ENCODE measurements at places on chromosomes 13 and 19.

DNA sequence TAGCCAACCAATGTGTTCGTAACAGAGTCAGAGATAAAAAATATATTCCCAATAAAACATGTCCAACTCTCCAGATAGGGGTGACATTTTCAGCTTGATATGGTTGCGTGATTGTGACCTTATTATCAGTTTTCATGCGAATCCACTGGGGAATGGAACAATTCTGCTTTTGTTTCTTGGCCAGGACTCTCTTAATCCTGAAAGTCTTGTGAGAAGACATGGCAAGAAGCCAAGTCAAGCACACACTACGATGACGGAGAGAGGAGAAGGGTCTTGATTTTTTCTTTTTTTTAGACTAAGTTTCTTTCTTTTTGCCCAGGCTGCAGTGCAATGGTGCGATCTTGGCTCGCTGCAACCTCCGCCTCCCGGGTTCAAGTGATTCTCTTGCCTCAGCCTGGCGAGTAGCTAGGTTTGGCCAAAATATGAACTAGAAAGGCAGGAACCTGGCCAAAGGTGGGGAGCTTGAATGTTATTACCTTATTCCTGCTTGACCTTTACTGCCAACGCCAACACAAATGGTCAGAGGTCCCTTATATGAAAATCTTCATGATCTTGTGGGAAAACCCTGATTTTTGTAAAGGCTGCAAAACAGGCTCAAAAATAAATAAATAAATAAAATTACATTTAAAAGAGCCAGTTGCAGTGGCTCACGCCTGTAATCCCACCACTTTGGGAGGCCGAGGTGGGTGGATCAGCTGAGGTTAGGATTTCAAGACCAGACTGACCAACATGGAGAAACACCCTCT lies 14.5 kb downstream of the ZNF816 start:
- DNase-seq, result no peak

GRCh38 chr13:30440910-30441703 lies 18.8 kb downstream of the UBE2L5 start:
- DNase-seq, result no peak

DNA sequence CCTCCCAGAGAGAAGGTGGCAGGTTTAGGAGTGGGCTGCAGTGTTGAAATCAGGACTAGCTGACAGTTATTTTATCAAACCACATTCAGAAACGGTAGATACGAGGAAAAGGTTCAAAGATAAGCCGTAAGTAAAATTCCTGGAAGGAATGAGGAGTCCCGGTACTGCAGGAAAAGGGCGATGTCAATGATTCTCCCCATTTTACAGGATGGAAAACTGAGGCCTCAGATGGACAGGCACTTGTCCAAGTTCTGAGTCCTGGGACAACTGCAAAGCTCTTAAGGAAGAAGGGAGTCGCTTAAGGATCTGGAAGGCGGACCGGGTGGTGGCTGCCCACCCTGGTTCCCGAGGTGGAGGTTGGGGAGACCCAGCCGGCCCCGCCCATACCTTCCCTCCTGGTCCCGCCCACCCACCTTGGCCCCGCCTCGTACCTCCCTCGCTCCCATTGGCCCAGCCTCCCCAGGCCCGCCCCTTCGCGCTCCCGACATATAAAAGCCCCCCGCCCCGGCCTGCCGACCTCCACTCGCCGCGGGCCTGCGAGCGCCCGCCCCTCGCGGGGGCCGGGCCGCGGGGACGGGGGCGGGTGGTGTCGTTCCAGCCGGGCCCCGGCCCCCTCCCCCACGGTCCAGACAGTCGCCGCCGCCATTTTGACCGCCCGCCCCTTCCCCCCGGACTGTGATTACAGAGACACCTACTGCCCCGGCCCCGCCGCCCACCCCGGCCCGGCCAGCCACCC lies 603 bp downstream of the RFX1 start:
- peak; percentile 85 for DNase-seq

DNA sequence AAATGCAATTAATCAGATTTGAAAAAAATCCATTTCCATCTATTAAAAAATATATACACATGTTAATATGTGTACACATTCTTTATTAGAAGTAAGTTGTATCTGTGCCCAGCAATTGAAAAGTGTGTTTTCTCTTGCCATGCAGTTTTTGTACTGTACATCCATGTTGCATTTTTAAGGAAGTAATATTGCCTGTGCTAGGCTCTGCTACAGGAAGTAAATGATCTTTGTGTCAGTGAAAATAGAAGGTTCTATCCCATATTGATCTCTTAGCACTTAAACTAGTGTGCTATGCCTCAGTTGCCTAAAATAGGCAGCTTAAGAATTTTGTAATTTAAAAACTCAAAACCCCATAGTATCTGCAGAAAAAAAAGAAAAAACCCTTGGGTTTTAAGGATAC lies 122.5 kb downstream of the CDK8 start:
- no peak for DNase-seq

GRCh38 chr13:71577127-71577526 lies 289.9 kb downstream of the DACH1 start:
- DNase-seq, result no peak

- DNase-seq, result no peak
These were observed 4.9 kb downstream of the TSSK6 start for GRCh38 chr19:19510432-19510831.

DNA sequence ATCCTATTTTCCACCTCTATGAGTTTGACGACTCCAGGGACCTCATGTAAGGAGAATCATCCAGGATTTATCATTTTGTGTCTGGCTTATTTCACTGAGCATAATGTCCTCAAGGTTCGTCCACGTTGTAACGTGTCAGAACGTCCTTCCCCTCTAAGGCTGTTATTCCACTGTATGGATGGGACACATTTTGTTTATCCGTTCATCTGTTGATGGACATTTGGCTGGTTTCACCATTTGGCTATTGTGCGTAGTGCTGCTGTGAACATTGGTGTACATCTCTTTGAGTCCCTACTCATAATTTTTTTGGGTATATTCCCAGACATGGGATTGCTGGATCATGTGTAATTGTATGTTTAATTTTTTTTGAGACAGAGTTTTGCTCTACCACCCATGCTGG lies 21.5 kb downstream of the CRTC1 start:
- no peak for DNase-seq

- no peak for DNase-seq
These were observed 74.2 kb upstream of the RFC3 start for GRCh38 chr13:33743438-33744368.

DNA sequence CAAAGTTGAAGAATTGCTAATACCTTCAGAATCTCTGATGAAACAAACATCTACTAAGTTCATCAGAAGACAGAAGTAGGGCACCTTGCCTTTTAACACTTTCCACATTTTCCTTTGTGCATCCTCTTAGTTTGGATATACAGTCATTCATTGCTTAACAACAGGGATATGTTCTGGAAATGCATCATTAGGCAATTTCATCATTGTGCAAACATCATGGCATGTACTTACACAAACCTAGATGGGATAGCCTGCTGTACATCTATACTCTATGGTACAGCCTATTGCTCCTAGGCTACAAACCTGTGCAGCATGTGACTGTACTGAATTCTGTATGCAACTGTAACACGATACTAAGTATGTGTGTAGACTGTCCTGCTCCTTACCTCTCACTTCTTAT lies 169.8 kb downstream of the SUCLA2 start:
- DNase-seq, result no peak

- no peak for DNase-seq
These were observed 427.2 kb downstream of the GPC6 start for GRCh38 chr13:93653776-93654175.

GRCh38 chr13:23563085-23563845 lies 6.9 kb upstream of the TNFRSF19 start:
- no peak for DNase-seq

- peak; percentile 26 for DNase-seq
These were observed 1.1 kb downstream of the ARHGAP35 start for GRCh38 chr19:46861691-46862502.

GRCh38 chr13:98842070-98842469 lies 89.6 kb upstream of the SLC15A1 start:
- DNase-seq, result no peak

DNA sequence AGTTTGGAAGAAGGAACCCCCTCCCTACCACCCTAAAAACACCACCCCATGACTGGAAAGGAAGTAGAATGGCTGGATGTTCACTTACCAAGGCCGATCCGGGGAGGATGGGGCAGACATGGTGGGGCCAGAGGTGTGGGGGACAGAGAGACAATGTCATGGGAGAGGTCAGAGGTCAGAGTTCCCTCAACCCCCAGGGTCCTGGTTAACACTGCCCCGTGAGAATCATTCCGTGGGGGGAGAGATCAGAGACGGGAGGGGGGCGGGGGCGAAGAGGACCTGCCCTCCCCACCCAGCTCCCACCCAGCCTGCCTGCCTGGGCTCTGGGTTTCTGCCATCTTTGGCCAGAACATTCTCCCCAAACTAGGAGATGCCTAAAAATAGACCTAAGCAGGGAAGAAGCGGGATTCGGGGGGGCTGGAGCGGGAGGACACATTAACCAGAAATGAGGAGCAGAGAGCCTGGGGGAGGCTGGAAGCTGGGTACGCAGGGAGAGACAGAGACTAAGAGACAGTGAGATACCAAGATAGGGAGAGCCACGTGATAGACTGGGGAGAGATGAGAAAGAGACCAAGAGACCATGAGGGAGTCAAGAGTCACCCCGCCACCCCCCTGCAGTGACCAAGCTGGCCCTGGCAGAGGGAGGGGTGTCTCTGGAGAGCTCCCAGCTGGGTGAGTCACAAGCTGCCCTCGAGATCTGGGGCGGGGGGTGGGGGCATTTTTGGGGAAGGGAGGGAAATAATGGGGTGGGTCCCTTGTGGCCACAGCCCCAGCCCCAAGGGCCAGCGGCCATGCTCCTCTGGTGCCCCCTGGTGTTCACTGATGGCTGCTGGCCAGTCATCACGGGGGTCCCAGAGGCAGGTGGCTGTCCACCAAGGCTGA lies 6.1 kb upstream of the KANK2 start:
- peak; percentile 91 for DNase-seq

- peak; percentile 45 for DNase-seq
These were observed 664 bp downstream of the ICAM5 start for GRCh38 chr19:10290357-10290875.

DNA sequence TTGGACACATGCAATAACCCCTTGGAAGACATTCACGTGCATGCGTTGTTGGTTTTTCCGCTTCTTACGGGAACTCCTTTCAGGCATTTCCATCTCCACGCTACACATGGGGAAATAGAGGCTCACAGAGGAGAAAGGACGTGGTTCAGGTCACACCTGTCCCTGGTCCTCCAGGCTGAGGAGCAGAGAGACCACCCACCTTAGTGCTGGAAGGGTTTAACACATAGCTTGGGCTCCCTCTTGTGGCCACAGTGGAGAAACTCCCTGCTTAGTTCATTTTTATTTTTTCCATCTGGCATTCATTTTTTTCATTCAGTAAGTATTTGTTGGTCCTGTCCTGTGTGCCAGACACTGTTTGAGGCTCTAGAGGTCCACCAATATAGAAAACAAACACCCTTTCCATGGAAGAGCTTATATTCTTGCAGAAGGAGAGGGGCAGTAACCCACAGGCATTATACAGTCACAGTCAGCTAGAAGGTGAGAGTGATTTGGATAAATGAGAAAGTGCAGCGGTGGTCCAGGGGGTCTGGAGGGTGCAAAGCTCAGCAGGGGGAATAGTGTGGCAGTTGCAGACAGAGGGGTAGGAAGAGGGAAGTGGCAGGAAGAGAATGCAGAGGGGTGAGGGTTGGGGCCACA lies 24.2 kb upstream of the TTYH1 start:
- peak; percentile 47 for DNase-seq

DNA sequence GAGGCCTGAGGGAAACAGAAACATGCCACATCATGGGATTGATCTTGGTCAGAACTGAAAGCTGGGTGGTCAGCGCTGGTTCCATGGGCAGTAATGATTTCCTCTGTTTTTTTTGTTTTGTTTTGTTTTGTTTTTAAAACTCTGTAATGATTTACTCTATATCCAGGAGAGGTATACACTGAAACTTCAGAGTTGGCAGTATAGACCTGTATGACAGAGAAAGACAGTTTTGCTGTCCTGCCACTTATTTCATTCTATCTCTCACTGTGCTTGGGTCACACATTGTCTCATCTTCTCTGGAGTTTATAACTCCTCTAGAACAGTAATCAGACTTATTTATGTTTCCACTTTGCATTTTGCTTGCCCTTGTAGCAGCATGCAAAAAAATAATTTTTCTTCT lies 105.1 kb upstream of the SLITRK1 start:
- no peak for DNase-seq

- peak; percentile 53 for DNase-seq
These were observed 10.3 kb upstream of the FUT5 start for GRCh38 chr19:5880604-5881078.

DNA sequence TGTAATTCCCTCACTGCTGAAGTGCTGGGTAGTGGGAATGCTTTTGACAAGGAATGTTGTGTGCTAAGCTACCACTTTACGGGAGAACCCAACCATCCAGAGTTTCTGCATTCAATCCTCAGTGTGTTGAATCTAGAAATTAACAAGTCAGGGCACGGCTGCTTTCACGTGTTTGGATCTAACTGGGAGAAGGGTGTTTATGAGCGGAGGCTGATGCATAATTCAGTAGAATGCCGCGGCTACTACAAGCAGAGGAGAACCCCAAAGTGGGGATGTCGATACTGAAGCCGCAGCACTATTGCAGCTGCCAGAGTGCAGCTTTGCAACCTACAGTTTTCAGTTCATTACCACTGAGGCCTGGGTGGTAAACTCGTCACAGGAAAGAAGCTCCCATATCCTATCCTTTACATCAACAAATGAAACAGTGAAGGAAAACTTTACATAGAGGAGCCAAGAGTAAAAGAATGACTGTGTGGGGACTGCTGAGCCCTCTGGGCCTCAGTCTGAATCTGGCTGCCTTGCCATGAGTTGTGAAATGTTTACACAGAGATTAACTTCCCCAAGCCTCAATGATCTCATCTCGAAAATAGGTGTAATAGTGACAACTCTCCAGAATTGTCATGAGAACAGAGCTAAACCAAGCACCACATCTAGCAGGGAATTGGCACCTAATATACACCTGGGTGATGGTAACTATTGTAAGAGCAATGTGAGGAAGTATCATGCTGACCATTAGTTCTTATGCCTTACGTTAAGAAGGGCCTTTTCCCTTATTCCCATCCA lies 531.7 kb downstream of the MYO16 start:
- peak; percentile 9 for DNase-seq

GRCh38 chr19:13599681-13600080 lies 93.4 kb upstream of the CACNA1A start:
- DNase-seq, result no peak

- DNase-seq, result no peak
These were observed 13.6 kb upstream of the GPI start for GRCh38 chr19:34351382-34351826.

All from EL (cell line).